Stimulated activated CD4-positive, alpha-beta T cell treated with anti-CD3 and anti-CD28 coated beads, TNF-alpha, amount 100 ng/mL, for 24 hours (primary cell): ENCODE measurements at places on chromosomes 5 and 9.
A peak's percentile ranks its signal among the peaks of the same experiment; 100 is the strongest.

- DNase-seq: no peak
Measured at GRCh38 chr9:80382211-80382891, 810.6 kb downstream of the TLE4 start.

GRCh38 chr9:109414125-109414785, 83.9 kb downstream of the PTPN3 start:
- no peak for DNase-seq

GRCh38 chr5:102547141-102548035, 48.6 kb upstream of the SLCO6A1 start:
- no peak for DNase-seq

GRCh38 chr9:70111042-70111602, 67.5 kb downstream of the MAMDC2 start:
- peak; percentile 11 for DNase-seq

- DNase-seq: no peak
Measured at GRCh38 chr9:6869081-6869948, 111.5 kb downstream of the KDM4C start.

DNA sequence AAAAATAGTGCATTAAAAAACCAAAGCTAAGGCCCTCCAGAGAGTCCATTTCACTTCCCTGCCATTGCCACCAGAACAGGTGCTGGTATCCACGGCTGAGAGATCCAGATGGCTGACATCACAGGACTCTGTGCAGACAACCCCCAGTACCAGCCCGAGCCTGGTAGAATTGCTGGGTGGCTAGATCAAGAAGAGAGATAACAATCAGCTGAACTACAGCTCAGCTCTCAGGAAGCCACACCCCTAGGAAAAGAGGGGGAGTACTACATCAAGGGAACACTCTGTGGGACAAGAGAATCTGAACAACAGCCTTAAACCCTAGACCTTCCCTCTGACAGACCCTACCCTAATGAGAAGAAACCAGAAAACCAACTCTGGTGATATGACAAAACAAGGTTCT, 73.8 kb upstream of the SLIT3 start:
- no peak for DNase-seq

- no peak for DNase-seq
Measured at GRCh38 chr9:131645078-131645776, 94.6 kb downstream of the RAPGEF1 start.
